Effector memory CD8-positive, alpha-beta T cell (primary cell): ENCODE measurements at places on chromosomes 16 and 17.

DNA sequence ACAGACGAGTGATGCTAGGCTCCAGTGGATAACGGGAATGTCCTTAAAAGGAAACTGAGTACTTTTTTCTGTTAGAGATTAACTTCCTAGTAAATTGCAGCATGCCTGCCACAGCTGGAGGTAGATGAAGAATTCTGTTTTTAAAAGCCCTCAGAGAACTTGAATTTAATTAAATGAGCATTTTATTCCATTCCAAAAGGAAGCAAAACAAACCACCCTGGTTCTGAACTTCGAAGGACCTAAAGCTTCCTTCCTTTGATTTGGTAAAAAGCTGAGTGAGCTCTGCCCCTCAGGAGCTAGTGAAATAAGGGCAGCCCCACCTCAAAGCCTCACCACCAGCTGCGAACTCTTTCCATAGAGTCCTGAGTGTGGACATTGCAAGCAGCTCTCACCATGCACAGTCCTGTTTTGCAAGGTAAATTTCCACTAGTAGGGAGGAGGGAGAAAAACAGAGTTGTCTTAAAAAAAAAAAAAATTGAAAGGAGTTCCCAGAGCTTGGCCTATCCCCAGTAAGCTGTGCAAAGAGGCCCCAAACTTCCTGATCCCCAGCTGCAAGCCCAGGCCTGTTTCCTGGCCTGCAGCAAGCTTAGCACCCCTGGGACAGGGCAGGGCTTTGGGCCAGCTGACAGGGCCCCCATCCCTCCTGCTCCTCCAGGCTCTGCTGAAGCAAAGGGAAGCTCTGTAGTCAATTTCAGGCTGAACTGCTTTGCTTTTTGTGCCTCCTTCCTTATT is 11.2 kb downstream of the CHD9NB start:
- DNase-seq = no peak

GRCh38 chr17:693791-694638 is 20.6 kb downstream of the VPS53 start:
- DNase-seq = no peak

DNA sequence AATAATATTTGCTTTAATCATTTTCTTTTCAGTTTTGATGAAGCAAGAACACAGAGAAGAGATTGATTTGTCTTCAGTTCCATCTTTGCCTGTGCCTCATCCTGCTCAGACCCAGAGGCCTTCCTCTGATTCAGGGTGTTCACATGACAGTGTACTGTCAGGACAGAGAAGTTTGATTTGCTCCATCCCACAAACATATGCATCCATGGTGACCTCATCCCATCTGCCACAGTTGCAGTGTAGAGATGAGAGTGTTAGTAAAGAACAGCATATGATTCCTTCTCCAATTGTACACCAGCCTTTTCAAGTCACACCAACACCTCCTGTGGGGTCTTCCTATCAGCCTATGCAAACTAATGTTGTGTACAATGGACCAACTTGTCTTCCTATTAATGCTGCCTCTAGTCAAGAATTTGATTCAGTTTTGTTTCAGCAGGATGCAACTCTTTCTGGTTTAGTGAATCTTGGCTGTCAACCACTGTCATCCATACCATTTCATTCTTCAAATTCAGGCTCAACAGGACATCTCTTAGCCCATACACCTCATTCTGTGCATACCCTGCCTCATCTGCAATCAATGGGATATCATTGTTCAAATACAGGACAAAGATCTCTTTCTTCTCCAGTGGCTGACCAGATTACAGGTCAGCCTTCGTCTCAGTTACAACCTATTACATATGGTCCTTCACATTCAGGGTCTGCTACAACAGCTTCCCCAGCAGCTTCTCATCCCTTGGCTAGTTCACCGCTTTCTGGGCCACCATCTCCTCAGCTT is 45.0 kb downstream of the ESRP2 start:
- DNase-seq = no peak

DNA sequence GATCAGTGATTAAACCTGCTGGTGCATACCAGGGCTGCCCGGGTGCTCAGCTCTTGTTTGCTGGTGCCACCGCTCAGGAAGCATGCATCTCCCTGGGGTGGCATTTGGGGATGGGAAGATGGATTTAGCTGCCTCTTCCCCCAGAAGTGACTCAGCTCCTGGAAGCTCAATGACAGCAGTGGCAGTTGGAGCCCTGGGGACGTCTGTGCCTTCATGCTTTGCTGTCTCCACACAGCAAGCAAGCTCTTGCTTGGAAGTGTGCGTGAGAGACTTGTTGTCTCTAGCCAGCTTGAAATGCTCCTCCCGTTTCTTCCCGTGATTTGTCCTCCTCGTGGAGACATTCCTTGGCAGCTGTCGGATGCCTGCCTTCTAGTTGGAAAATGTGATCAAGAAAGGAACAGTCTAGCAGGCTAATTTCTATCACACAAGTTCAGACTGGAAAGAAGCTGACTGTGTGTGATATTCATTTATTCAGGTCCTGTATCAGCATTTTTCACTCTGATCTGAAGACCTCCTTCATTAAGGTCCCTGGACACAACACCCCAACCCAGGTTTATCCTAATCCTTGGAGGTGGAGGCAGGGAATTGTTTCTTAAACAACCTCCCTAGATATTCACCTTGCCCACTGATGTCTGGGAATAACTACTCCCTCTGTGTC is 73.0 kb downstream of the BMERB1 start:
- no peak for DNase-seq

DNA sequence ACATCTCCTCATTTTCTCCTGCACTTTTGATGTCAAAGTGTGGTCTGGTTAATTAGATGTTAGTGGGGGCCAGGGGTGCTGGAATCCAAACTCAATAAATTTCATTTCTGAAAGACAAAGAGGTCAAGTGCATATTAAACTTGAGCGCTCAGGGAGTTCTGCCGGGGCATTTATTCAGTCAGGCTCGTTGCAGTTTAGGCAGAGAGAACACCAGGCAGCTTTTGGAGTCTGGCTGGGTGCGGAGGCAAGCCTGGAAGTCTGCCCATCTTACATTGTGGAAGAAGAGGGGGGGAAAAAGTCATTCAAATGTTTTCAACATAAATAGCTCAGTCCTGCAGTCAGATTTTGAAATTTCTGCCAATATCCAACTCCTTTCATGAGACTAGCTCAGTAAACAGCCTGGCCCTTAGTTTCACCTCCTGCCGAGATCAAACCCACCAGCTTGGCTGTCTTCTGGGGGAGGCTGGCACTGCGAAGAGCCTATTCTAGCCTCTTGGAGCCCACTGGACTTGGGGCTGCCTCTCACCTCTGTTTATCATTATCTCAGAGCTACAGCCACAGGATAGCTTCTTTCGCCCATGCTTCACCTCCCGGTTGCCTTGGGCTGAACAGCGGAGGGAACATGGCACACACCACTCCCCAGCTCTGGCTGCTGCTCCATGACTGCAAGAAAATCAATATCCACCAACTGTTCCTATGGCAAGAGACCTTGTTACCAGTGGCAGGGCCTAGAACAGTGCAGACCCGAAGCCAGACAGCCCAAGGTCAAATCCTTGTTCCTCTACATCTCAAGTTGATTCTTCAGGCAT is 177.4 kb upstream of the CDH5 start:
- DNase-seq = no peak

- DNase-seq = peak; percentile 8
Observed at GRCh38 chr16:84950906-84951305, 60.4 kb downstream of the ZDHHC7 start.

- no peak for DNase-seq
Observed at GRCh38 chr17:21164216-21164615, 37.5 kb downstream of the DHRS7B start.

DNA sequence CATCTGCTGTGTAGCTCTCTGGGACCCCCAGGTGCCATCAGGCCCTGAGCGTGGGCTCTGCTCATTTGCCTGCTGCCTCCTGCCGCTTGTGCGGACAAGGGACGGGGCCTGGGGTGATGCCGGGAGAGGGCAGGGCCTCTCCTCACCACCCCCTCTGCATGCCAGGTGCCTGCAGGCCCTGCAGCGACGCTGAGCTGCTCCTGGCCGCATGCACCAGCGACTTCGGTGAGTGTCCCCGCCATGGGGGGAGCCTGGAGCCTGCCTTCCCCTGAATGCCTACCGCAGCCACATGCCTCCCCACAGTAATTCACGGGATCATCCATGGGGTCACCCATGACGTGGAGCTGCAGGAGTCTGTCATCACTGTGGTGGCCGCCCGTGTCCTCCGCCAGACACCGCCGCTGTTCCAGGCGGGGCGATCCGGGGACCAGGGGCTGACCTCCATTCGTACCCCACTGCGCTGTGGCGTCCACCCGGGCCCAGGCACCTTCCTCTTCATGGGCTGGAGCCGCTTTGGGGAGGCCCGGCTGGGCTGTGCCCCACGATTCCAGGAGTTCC is 1.9 kb downstream of the METRN start:
- DNase-seq = no peak

GRCh38 chr17:61996916-61997605 is 68.0 kb downstream of the MED13 start:
- no peak for DNase-seq

DNA sequence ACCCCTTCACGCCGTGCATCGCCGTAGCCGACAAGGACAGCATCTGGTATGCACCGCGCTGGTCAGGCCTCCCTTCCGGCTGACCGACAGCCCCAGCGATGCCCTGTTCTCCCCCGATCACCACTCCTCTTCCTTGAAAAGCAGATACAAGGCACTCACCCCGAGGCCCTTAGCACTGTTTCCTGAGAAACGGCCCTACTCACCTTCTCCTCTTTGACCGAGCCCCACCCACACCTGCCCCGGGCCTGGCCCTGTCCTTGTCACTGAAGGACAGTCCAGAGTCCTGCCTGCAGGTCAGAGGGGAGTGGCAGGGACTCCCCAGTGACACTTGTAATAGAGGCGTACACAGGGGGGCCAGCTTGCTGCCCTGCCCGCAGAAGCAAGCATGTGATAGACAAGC is 45.9 kb upstream of the CHMP6 start:
- DNase-seq = no peak

DNA sequence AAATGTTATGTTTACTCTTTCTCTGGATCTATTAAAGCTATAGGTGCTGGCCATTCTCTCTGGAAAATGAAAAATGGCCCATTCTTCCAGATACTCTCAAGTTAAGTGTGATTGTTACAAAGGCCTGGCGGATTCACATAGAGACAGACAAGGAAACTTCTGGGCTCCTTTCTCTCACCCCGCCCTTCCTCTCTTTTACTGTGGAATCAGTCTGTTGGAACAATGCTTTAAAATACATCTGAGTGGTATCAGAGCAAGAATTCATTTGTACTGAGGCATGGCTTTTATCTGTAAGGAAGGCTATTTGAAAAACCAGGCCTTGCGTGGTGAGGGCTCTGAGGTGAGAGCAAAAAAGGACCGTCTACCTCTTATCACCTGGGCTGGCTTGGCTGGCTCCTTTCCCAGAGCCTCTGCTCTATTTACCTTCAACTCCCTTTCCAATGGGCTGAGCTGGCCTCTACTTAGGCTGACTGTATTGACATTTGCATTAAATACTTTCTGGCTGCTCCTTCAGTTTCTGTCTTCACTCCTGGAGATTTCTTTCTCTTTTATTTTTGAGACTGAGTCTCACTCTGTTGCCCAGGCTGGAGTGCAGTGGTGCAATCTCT is 274.0 kb downstream of the PHKB start:
- DNase-seq = no peak

DNA sequence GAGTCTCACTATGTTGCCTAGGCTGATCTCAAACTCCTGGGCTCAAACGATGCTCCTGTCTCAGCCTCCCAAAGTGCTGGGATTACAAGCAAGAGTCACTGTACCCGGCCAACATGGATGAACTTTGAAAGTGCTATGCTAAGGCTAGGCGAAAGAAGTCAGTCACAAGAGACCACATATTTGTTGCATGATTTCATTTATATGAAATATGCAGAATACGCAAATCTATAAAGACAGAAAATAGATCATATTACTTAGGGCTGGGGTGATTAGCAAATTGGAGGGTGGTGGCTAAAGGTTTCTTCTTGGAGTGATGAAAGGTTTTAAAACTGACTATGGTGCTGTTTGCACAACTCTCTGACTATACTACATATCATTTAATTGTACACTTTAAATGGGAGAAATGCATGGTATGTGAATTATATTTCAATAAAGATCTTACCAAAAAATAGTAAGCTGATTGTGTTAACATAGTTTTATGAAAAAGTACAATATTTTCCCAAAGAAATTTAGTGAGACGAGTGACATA is 1.2 kb upstream of the FLYWCH1 start:
- DNase-seq = no peak
